GM03348 (cell line): ENCODE measurements at places on chromosomes 13 and 19.

DNA sequence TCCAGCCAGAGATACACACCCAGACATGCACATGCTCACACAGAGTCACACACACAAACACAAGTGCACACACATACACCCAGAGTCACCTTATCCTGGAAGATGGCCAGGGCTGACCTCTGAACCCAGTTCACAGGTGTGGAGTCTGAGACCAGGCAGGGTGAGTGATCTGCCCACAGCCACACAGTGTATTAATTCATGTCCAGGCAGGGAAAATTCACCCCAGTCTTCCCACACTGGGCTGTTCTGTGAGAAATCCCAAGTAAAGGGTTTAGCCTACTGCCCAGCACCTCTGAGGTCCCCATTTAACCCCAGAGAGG is 2.0 kb downstream of the POU2F2 start:
- no peak for DNase-seq

DNA sequence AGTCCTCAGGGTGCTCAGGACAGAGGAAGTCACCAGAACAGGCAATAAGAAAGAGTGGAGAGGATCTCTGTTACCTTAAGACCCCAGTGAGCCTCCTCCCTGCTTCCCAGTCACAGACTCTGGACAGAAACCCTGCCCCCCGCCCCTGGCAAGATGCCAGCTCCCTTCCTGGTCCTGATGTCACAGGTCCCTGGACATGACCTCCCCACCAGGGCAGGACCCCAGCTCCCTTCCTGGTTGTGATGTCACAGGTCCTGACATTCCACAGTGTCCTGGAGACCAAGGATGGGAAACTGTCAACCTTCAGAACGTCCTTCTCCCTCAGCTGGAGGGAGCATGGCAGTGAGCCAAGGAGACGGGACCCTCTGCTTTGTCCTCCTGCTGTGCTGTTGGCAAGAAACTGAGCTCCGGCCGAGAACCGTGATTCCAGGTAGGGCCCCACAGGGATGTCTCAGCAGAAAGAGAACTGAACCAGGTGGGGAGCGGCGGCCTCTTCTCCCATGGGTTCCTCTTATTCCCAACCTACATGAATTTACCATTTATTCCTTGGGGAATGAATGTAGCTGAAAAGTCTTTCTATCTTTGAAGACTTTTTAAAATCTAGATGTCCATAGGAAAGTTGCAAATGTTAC is at the start of gene SPACA7:
Gene SPACA7, plus strand, starts transcription at position 306 of the 632 bp plus-strand sequence. Its CDS starts 31 bp downstream, at position 337.
- DNase-seq: no peak

DNA sequence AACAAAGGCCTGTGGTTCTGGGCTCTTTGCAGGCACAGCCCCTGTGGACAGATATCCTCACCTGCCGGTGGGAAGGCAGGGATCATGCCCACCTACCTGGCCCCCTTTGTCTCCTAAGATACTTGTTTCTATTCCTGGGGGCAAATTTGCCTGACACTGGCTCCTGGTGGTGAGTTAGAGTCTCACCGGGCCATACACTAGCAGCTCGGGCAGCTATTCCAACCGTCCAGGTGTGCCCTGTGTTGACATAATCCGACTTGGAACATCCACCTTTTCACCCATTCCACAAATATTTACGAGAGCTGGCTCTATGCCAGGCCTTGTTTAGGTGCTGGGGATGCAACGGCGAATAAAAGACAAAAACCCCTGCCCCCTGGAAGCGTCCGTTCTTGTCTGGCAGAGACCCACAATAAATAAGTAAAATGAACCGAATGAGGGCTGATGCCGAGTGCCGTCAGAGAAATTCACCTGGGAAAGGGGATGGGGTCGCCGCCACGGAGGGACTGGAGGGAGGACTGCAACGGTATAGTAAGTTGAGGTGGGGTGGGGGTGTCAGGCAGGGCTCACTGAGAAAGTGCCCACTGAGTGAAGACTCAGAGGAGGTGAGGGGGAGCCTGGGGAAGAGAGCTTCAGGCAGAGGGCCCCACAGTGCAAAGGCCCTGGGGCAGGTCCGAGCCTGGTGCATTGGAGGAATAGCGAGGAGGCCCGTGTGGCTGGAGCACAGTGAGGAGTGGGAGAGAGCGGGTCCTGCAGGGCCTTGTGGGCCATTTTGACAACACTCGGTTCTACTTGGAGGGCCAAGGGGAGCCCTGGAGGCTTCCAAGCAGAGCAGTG is 43.2 kb upstream of the RANBP3 start:
- no peak for DNase-seq

GRCh38 chr13:95652821-95653220 is 8.3 kb upstream of the DZIP1 start:
- DNase-seq: no peak

DNA sequence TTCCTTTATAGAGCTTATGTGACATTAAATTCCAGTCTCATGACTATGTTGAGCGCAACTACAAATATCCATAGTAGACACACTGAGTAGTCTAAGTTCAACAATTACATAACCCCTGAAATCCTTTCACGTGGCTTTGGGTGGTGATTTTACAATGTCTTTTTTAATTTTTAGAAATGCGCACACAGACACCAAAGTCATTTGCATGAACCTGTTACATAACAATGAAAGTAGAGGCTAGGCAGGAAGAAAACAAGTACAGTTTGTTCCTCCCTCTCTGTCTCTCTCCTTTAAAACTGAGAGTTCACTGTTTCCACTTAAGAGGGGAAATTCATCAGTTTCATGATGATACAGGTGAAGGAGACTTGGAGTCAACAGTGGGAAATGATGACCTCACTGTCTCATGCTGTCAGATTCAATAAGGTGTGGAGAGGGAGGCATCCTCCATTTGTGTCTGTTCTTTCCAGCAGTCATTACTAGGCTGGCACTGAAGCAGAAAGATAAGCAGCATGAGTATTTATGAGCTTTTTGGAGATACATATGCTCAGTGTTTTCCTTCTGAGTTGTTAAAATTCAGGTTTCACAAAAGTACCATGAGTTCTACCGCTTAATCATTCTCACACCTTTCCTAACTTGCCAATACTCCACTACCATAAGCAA is 201.8 kb downstream of the LHFPL6 start:
- no peak for DNase-seq

DNA sequence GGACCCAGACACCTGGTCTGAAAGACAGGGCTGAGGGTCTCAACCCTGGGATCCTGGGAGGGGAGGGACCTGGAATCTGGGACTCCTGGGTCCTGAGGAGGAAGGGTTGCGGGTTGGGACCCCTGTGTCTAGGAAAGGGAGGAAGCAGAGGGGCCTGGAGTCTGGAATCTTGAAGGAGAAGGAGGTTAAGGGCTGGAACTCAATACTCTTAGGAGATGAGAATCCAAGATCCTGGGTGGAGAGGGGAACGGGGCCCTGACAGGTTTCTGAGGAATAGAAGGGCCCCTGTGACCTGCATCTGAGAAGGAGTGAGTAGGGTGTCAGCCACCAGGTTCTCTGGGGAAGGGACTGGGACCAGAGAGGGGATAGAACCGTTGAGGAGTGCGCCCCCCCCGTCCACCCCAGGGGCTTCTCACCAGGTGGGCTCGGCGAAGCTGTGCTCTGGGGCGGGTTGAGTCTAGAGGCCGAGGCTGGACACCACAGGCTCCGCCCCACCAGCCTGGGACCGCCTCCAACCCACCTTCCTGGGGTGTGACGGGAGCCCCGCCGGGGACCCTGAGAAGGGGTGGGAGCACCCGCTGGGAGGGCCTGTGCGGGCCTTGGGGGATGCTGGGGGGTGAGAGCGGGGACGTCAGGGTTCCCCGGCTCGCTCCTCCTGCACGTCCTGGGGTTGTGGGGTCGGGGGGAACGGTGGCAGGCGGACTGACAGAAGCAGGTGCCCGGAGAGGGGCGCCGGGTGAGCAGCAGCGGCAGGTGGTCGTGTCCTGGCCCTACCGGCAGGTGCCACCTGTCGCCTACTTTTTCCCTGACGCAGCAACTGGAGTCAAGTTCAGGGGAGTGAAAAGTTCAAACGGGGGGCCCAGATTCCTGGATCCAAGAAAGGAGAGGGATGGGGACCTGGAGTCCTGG is at the start of gene MAMSTR:
Gene MAMSTR, minus strand, starts transcription at position 463 of the 909 bp plus-strand sequence. CDS start 694 bp downstream, outside the sequence.
- DNase-seq: no peak

- DNase-seq: no peak
Measured at GRCh38 chr13:23551213-23552008, 18.8 kb upstream of the TNFRSF19 start.

DNA sequence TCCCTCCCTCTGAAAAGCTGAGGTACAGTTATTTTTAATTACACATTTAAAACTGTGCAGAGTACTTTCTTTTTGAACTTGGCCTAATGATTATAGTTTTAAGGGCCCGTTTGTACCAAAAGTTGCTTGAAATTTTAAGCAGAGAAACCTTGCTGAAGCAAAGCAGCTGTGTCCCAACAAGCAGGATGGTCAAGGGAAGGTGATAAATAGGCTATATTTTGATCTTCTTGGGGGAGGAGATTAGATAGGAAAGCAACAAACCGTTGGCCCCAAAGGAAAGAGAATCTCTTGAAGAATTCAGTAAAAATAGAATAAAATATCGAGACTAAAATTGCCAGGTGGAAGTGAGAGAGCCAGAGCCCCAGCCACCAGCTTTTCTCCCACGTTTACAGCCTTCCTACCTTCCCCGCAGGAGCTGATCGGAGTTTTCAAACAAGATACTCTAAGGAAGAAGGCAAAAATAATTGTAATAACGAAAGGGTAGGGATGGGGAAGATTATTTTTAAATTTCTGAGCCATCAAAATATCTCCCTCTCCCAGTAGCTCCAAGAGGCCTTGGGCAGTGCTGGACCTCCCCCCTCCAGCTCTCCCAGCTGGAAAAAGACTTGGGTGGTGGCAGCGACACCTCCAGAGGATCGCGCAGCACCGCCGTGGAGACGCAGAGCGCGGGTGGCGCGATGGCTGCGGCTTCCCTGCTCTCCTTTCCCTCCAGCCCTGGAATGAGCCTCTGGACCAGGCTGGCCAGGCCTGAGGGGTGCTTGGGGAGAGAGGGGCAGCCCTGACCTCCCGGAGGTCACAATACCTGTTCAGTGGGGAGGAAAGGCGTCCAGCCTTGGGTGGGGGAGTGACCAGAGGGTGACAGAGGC is 5.8 kb downstream of the ZIC2 start:
- DNase-seq: no peak

- DNase-seq: no peak
Measured at GRCh38 chr19:52679598-52679997, 41.4 kb upstream of the ZNF83 start.

DNA sequence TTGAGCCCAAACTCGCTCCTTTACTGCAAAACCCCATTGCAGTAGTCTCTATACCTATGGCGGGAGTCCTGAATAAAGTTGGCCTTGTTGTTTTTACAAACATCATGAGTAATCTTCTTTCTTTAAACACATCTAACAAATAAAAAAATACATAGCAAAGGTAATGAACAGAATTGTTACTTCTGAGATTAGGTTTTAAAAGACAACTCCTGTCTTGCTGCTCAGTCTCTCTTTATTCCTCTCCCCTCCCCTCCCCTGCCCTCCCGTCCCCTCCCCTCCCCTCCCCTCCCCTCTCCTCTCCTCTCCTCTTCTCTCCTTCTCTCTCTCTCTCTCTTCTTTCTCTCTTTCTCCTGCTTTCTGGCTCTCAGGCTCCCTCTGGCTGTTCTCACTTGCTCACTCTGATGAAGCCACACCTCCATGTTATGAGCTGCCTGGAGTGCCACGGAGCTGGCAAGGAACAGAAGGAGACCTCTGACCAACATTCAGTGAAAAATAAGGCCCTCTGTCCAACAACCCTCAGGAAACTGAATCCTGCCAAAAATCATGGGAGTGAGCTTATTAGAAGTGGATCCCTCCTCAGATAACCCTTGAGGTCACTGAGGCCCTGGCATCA is 300.7 kb upstream of the MIR17HG start:
- DNase-seq: no peak

- DNase-seq: no peak
Measured at GRCh38 chr19:45753548-45753947, 15.5 kb downstream of the SIX5 start.

DNA sequence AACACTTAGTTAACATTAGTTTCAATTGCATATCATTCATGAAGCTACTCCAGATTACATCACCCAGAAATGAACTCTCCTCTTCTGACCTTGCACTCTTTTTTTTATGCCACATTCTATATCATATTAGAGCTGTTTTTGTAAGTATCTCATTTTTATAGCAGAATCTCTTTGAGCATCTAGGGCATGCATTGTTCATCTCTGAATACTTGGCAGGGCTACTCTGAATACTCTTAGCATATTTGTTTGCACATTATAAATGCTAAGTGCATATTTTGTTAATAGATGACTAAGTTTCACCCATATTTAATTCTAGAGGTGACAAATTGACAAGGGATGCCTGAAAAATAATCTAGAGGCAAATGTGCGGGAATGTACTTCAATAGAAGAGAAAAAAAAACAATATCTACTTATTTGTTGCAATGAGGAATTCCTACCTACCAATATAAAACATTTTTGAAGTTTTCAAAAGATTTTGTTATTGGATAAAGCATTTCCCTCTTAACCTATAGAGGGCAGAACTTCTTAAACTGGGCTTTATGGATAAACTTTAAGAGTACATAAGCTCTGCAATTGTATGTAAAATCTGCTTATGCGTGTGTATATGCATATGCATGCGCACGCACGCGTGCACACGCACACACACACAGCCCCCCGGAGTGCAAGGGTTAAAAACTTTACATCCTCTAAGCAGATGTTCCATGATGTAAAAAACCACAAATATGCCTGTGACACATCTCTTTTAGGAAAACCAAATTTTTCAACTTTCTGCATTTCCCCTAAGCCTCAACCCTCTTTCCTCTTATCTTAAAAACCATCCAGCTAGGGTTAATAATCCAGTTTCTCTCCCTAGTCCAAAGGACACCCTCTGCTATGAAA is 73.0 kb upstream of the OXGR1 start:
- no peak for DNase-seq
